Pulmonary artery endothelial cell (primary cell): ENCODE measurements at places on chromosomes 6 and 20. TPM values are rescaled to one million over a fixed set of nuclear protein-coding genes. Genes with fewer than 3 reads are reported as not detected.

The SPATS1 gene
- not detected in 2 replicates for total RNA-seq

The FAM83B gene
- 0.04 TPM in 1 of 2 replicates, not detected in the other for total RNA-seq

The RGS17 gene
- total RNA-seq, result 1.5 and 6.1 TPM in 2 replicates

The MYLK2 gene
- total RNA-seq, result 0.11 and 0.40 TPM in 2 replicates

The RAET1L gene
- total RNA-seq, result not detected in 2 replicates

The GGTLC1 gene
- total RNA-seq, result not detected in 2 replicates

The PTK7 gene
- total RNA-seq, result 2.6 and 5.8 TPM in 2 replicates

The KIF25 gene
- total RNA-seq, result not detected in 2 replicates

The DEFB132 gene
- total RNA-seq, result not detected in 2 replicates

The ADISSP gene
- total RNA-seq, result 33.7 and 38.6 TPM in 2 replicates

The NMBR gene
- 0.11 TPM in 1 of 2 replicates, not detected in the other for total RNA-seq

The ELOVL2 gene
- total RNA-seq, result not detected in 2 replicates

The SLC17A9 gene
- total RNA-seq, result 9.4 and 15.4 TPM in 2 replicates

The TSBP1 gene
- total RNA-seq, result not detected in 2 replicates

The SLC29A1 gene
- 72.0 and 88.4 TPM in 2 replicates for total RNA-seq

The DEFB113 gene
- total RNA-seq, result not detected in 2 replicates

The NKX2-2 gene
- total RNA-seq, result not detected in 2 replicates

The GHRH gene
- not detected in 2 replicates for total RNA-seq

The LRRN4 gene
- total RNA-seq, result not detected in 2 replicates

The ADGRF1 gene
- not detected in 2 replicates for total RNA-seq

The ECT2L gene
- not detected in 2 replicates for total RNA-seq

The PAQR8 gene
- total RNA-seq, result 4.2 and 7.5 TPM in 2 replicates

The CLPSL2 gene
- total RNA-seq, result not detected in 2 replicates

The BEND6 gene
- total RNA-seq, result 1.2 and 1.8 TPM in 2 replicates

The AHCY gene
- 155 and 161 TPM in 2 replicates for total RNA-seq

The RSPO4 gene
- total RNA-seq, result not detected in 2 replicates
